NAMALWA (cell line): ENCODE measurements at places on chromosomes 16 and 17.
A peak's percentile ranks its signal among the peaks of the same experiment; 100 is the strongest.

DNA sequence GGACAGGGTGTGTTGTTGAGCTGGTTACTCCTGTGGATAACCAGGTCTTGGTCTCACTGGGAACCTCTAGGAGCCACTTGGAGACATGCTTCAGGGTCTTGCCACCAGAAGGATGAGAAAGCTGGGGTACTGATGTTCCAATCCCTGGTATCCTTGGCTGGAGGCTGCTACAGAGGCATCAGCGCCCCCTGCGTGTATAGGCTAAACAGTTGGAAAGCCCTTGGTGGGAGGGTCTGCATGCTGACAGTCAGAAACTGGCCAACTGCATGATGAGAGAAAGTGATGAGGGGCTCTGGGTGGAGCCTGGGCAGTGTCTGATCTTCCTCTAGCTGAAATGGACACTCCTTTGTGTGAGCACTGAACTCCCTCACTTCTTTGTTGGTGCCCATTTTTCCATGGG, 536.9 kb downstream of the XYLT1 start:
- DNase-seq, result no peak

- DNase-seq, result no peak
Measured at GRCh38 chr17:75079023-75079373, 8.8 kb upstream of the SLC16A5 start.

DNA sequence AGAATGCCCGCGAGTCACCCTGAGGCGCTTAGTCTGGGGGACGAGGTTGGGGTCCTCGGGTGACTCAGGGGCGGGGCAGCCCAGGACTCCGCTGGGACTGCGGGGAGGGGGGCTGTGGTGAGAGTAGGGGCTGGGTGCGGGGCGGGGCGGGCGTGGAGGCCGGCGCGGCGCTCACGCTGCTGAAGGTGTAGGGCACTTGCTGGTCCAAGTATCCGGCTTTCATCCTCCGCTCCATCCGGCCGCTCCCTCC, 832 bp downstream of the ETV4 start:
- no peak for DNase-seq

- no peak for DNase-seq
Measured at GRCh38 chr17:56661906-56662305, 68.4 kb downstream of the NOG start.

- DNase-seq, result peak; percentile 77
Measured at GRCh38 chr17:39939588-39940419, 12.3 kb downstream of the LRRC3C start.

- no peak for DNase-seq
Measured at GRCh38 chr16:67199011-67199807, at the start of gene ELMO3. ELMO3 (plus strand) TSS chr16:67199131; CDS start chr16:67199327, 196 bp downstream.

GRCh38 chr16:85146532-85146797, 34.2 kb upstream of the CIBAR2 start:
- DNase-seq, result no peak

GRCh38 chr16:30414159-30414558, 6.8 kb downstream of the ZNF771 start:
- no peak for DNase-seq

DNA sequence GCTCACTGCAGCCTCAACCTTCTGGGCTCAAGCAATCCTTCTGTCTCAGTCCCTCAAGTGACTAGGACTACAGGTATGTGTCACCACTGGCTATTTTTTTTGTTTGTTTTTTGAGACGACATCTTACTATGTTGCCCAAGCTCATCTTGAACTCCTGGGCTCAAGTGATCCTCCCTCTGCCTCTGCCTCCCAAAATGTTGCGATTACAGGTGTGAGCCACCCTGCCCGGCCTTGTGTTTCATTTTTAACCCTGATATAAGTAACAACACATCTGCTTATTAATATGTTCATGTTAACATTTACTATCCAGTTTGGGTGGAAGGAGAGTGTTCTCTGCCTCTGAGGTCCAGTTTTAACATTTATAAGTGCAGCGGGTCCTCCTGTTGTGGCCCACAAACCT, 3.1 kb downstream of the FAM20A start:
- no peak for DNase-seq

- no peak for DNase-seq
Measured at GRCh38 chr16:78985716-78986605, 614.6 kb downstream of the MAF start.

DNA sequence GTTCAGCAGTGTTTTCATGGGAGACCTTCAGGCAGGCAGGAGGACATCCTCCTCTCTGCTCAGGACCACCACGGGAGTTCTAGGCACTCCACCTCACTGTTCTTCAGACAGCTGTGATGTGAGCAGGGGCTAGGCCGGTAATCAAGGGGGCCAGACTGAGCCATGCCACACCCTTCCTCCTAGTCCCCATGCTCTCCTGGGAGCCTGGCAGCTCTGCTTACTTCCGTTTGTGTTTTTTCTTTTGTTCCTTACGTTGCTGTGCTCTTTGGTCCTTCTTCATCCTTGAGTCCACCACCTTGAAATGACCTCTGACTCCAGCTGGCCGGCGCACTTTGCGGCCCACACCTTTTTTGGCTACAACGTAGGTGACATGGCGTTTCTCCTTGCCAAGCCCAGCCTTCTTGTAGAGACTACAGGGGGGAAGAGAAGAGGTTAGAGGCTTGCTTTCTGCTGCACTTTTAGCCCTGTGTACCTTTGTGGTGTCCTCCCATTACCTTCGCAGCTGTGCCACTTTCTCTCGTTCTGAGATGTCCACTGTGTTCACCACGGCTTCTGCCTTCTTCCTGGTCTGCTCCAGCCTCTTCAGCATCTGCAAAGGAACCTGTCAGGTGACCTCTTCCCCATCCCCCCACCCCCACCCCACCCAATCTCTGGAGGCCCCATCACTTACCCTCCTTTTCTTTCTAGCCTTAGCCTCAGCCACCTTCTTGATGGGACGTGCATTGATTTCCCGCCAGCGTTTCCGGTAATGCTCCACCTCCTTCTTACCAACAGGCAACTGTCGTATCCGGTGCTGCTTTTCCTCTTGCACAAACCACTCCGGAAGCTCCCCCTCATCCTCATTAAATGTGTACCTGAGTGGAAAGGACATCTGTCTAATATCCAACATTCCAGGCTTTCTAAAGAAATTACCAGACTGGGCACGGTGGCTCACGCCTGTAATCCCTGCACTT, 7.4 kb upstream of the PSMC5 start:
- DNase-seq, result no peak

- no peak for DNase-seq
Measured at GRCh38 chr16:14579266-14579665, 50.8 kb downstream of the PARN start.

- no peak for DNase-seq
Measured at GRCh38 chr16:89656435-89657121, 930 bp downstream of the CHMP1A start.

DNA sequence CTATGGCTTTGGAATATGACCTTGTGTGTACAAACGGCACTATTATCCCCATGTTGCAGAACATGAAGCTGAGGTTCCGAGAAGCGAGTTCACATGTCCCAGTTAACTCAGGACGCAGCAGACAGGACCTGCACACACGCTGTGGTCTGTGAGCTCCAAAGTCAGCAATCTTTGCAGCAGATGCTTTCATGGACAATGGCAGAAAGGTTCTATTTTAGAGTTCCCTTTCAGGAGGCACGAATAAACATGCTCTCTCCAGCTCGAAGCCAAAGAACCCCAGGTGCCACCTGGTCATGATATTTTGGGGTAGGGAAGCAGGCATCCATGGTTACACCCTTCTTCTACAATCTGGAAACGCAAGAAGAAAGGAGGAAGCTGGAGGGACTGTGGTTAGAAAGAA, 412.0 kb downstream of the TMEM114 start:
- DNase-seq, result no peak

DNA sequence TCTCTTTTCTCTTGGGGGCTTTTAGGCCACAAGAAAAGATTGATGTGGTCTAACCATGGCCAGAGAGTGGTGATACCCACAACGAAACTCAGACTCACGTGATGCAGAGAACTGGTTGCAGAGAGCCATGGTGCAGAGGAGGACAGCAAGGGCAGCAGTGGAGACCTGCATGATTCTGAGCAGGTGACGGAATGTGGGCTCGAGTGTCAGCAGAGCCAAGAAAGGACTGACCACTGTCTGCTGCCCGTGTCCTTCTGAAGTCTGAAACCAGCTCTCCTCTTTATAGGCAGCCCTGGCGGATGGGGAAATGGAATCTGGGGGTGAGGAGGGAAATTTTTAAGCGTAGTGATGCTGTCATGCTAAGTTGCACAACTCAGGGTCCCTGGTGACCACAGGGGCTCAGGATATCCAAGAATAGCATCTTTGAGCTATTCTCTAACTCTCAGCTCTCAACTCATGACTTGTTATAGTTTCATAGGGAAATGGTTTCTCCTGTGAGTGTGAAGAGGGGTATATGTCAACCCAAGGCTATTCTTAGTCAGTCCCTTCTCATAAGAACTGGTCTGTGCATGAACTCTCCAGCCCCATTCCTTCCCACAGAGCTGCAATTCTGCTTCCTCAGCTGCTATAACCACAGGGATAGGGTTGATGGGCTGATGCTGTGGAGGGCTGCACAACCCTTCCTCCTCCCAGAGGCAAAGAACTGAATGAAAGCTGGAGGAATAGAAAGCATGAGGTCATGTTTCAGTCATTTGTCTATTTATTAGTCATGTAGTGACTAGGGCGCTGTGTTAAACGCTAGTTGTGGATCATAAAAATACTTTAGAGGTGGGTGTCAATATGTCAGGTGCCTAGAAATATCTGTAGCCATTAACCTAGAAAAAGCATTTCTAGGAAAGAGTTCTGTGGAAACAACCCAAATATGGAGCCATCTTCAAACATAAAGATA, at the start of gene CCL3:
Gene CCL3, minus strand, starts transcription at position 256 of the 949 bp plus-strand sequence. Its CDS starts 85 bp downstream, at position 171.
- peak; percentile 79 for DNase-seq

DNA sequence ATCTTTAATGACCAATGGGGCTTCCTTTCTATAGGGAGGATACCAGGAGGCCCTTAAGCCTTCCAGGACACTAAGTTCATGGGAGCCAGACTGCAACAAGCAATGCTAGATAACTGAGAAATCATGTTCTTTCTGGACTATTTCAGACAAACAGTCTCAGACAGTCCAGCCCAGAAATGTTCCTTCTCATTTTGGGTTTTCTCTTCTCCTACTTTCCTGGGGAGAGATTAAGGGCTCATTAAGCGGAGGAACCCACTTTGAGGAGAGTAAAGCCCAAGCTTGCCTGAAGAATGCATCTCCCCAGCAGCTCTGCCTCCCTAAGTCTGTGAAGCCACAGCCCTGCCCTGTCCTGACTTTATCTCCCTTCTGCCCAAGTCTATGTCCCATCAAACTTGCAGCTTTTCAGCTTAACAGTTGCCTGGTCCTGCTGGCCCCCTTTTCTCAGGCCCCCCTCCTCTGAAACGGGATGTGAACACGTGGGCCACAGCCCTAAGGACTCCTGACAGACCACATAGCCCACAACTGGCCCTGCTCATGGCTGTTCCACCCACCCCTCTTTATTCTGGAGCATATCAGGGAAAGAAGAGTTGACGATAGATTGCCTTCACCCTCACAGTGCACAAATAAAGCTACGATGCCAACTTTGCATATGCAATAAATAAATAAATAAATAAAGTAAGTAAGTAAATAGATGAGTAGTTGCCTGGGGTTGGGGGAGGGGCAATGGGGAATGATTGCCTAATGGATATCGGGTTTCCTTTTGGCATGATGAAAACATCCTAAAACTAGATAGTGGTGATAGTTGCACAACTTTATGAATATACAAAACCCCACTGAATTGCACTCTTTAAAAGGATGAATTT, 111.0 kb downstream of the N4BP1 start:
- no peak for DNase-seq

DNA sequence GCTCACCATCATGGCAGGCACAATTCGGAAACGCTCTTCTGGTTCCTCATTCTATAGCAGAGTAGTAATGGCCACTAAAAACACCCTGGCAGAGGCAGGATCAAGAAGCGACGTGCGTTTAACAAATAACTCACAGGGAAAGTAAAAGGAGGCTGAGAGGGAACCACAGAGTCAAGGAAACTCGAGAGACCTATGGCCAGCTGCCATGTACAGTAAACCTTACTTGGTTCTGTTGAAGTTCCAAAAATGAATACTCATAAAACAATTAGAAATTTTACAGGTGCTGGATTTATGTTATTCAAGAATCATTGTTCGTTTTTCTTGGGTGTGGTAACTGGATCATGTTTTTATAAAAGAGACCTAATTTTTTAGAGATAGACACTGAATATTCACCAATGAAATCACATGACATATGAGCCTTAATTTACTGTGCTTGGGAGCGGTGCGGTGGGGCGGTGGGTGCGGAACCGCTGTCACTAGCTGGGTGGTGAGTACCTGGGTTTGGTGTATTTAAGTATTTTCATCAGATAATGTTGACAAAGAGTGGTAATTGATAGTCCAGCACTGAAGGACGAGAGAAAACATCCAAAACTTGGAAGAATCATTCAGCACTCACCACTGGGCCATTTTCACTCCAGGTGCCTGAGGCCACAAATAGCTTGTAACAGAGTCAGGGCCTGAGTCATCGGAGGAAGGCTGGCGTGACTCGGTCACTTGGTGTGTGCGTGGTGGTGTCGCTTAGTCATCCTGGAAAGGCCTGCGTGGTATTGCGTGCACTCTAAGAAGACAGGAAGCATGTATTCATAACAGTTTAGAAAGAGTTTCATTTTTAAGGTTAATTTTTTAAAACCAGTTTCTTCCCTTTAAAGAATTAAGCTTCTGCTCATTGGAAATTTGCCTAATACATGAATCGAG, 135.4 kb upstream of the CHMP6 start:
- no peak for DNase-seq
